ENCODE measurements at places on chromosomes 1 and 21.

DNA sequence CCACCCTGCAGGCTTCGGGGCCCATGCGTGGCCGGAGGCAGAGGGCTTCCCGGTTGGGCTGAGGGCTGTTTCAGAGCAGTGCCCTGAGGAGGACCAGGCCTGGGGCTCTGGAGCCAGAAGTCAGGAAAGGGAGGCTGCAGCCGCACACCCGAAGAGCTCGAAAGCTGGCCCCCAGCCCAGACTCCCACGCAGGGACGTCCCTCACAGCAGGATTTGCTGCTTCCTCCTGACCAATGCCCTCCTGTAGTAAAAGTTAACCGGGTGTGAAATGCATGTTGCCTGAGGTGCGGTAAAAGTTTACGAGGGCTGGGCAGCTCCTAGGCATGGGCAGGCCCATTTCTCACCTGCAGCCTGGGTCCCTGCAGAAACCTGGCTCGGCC is 101.5 kb upstream of the ARHGEF16 start:
- no peak for DNase-seq

DNA sequence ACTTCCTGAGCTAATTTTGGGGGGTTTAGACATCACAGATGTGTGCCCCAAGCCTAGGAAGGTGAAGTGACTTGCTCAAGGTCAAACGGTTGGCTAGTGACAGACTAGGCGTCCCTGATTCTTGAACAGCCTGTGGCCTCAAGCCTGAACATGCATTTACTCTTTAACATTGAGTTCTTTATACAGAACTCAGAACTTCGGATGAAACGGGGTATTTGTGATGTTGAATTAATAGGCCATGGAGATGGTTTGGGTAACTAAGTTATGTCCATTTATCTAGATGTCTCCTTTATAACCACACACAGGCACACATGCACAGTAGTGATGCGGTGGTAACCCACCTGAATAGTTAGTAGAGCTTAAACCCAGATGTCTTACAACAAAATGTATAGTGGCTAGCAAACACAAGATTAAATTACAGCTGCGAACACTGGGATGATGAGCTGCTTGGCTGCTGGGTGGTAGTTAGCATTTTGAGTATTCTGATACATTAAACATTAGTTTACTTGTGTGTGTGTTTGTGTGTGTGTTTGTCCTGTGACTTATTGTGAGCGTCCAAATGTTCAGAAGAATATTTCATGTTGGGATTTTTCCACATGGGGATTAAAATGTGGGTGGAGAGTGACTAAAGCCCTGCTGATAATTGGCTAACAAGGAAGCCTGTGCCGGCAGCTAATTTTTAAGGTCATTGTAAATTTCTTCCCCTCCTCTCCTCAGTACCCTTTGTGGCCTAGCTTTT is 2.3 kb downstream of the ATP1A1 start:
- no peak for DNase-seq

- no peak for DNase-seq
Observed at GRCh38 chr1:235006816-235007215, 121.8 kb downstream of the TOMM20 start.

DNA sequence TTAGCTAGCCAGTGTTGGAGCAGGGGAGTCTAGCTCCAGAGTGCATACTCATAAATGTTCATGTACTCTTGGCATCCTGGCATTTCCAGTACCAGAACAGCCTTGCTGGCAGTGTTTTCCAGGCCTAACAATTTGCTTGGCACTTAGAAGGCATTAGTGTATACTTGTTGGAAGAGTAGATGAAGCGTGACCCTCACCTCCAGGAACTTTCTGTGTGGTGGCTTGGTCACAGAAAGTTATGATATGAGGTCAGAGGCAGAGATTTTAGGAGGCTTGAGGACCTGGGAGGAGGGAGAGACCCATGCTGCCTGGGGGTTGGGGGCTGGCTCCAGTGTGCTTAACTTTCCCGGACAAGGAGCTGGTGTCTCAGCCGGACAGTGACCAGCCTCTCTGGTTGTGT is 52.7 kb upstream of the GCLM start:
- DNase-seq, result no peak

DNA sequence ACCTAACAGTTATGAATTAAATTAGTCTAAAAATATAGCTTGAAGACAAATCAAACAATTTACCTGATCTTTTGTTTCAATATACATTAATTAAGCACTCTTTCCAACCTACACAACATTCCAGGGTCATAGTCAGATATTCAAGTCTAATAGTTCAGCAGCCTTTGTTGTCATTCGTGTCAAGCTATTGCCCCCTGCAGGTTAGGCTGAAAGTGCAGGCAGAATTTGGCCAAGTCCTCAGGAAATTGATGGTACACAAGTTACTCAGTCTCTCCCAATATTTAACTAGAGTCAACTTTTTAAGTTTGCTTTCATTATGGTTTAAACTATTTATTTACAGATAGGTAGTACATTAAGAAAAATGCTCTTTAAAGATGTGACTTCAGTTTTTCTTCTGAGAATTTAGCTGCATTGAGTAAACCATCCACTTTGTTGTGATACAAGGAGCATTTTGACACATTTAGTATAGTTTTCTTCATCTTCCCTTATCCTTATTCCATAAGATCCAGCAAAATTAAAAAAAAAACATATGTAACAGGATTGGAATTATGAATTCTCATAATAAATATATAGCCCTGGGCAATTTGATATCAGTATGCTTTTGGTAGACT is 130.3 kb upstream of the DPYD start:
- DNase-seq, result peak; percentile 46

DNA sequence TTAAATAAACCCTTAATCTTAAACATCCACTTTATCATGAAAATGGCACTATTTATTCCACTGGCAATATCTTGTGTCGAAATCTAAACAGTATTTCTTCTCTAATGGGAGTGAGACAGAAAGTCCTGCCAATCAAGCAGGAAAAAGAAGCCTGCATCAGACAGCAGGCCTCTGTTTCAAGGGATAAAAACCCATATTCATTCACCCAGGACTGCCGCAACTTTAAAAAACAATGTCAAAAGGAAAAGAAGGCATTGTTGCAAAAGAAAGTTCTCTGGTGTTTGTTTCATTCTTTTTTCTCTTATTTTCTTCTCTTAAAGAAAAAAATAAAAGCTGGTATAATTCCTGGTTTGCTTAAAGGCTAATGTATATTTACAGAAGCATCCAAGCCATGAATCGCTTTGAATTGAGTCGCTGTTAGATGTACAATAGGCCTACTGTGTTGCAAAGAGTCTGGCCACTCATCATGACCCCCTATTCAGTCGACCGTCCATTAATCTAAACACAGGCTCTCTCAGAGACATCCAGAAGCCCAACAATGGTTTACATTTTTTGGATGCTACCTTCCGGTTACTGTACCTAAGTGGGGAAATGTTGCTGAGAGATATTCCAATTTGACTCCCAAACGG is 48.7 kb upstream of the ZC3H11B start:
- DNase-seq, result no peak

- DNase-seq, result no peak
Observed at GRCh38 chr1:82646888-82647287, 846.2 kb downstream of the ADGRL2 start.

GRCh38 chr1:171139890-171140289 is 45.2 kb upstream of the FMO2 start:
- no peak for DNase-seq

GRCh38 chr1:201946224-201946908 is at the start of gene LMOD1:
Gene LMOD1, minus strand, starts transcription at chr1:201946548. Its CDS starts 208 bp downstream, at chr1:201946340.
- DNase-seq, result no peak

- DNase-seq, result no peak
Observed at GRCh38 chr1:5886140-5886483, 106.1 kb downstream of the NPHP4 start.

- DNase-seq, result no peak
Observed at GRCh38 chr1:7002728-7003127, 217.5 kb downstream of the CAMTA1 start.

GRCh38 chr1:200429221-200429751 is 19.4 kb upstream of the ZNF281 start:
- no peak for DNase-seq

GRCh38 chr1:88647249-88647645 is 36.8 kb upstream of the PKN2 start:
- DNase-seq, result no peak

DNA sequence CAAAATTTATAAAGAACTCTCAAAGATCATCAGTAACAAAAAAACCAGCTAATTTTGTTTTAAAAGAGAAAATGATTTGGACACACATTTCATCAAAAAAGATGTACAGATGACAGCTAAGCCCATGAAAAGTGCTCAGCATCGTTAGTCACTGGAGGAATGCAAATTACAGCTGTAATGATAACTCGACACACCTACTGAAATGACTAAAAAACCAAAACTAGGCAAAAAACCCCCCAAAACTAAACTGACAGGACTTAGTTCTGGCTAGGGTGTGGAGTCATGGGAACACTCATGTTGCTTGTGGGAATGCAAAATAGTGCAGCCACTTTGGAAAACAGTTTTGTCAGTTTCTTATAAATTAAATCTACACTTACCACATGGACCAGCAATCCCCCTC is 59.5 kb downstream of the CNIH3 start:
- no peak for DNase-seq

DNA sequence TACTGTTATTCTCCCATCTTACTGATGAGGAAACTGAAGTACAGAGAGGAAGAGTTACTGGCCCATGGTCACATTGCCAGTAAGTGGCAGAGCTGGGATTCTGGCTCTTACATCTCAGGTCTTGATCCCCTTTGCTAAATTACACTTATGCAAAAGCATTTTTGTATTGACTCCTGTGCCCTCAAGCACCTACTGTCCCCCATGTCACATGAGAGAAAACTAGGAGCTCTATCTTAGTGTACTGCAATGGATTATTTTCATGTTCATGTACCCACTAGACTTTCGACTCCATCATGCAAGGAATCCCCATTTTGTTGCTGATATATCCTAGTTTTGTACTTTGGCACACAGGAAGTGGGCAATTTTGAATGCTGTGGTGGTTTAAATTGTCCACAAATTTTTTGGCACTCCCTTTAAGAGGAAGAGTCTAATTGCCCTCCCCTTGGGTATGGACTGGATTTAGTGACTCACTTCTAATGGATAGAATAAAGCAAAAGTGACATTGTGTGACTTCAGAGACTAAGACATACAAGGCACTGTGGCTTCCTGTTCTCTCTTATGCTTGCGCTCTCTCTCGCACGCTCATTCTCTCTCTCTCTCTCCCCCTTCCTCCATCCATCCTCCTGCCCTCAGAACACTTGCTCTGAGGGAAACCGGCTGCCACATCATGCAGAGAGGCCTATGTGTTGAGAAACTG is 43.5 kb upstream of the JAK1 start:
- DNase-seq, result no peak

DNA sequence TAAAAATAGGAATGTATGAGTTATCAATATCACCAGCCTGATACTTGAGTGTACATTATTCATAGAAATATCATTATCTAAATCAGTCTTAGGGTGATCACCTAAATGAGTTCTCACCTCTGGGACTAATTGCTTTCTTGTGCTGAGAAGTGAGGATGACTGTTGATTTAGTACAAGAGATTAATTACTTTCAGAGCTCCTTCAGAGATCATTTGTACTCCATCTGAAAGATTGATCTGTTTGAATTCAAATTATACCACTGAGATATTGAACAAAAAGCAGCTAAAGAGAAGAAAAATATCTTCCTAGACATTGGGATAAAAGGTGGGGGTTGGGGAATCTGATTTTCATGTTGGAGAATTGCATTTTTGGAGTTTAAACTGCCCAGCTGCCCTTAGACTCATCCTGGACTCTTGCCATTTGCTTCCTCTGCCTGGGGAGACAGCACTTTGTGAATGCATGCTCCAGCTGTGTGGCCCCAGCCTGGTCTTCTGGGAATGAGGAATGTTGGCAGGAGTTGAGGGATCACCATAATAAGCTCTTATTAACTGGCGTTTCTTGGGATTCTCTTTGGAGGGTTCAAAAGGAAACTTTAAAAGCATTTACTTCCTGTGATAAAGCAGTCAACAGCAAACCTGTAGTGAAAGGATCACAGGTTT is 19.7 kb upstream of the PGBD2 start:
- no peak for DNase-seq

DNA sequence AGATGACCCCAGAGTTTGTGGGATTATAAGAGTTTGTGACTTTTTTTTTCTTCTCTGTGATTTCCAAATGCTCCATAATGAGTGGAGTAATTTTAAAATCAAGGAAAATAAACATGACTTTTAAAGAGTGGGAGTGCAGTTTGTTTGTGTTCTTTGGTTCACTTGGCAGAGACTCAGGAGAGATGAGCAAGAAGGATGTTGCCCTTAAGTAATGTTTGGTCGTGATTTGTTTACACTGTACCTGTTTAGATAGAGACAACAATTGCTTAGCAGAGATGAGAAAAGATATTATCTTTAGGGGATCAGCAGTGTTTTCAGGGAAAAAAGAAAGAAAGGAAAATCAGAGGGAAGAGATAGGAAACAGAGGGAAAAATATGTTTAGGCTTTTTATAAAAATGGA is 170.8 kb downstream of the ADSS2 start:
- DNase-seq, result no peak

DNA sequence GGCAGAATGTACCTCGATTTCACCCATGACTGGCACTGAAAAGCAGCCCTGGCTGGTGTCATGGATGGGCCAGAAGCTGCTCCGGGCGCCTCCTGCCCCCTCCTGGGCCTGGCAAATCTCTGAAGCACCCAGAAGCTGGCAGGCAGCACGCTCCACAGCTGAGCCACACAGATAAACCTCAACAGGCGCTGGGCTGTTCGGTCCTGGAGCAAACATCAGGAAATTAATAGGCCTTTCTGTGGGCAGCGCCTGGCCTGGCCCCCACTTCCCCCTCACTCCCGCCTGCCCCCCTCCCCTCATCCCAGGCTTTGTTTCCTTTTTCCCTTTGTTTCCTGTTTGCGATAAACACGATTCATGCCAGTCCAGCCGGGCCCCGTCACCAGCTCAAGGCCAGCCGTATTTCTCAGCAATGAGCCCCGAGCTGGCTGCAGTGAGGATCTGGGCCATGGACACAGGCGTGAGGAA is 20.1 kb upstream of the DISP3 start:
- no peak for DNase-seq

- no peak for DNase-seq
Observed at GRCh38 chr1:116350097-116350645, 22.9 kb upstream of the ATP1A1 start.

DNA sequence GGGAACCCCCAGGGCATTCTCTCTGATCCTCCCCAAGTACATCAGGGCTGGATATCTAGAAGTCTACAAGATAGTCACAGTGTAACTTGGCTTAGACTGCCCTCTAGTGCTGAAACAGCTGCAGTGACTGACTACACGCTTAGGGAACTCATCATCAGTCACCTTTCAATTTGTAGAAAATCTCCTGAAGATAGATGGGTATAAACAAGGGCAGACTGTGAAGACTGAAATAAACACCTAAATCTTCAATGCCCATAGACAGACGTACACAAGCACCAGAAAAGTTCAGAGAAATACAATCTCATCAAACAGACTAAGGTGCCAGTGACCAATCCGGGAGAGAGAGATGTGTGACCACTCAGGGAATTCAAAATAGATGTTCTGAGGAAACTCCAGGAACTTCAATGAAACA is 46.6 kb downstream of the PACC1 start:
- peak; percentile 54 for DNase-seq

DNA sequence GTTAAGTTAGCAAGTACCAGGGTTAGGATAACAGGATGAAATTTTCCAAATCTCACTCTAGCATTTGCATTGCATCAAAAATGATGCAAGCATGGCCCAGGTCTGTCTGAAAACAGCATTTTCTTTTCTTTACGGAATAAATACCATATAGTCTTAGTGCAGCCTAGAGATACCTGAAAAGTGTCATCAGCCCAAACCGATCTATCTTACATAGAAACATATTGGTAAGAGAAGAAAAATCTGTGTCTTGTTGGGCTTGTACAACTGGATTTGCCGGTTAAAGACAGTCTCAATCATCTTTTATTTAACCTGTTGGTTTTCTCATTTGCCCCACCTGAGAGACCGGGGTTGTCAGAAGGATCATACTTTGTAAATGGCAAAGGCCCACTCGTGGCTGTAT is 15.8 kb downstream of the ACP6 start:
- DNase-seq, result no peak
